Activated T-cell treated with anti-CD3 and anti-CD28 coated beads for 24 hours (primary cell): ENCODE measurements at places on chromosomes 1 and 21.

- DNase-seq: no peak
Measured at GRCh38 chr1:223209992-223210787, 67.1 kb upstream of the TLR5 start.

- no peak for DNase-seq
Measured at GRCh38 chr1:209187589-209187988, 395.9 kb upstream of the CAMK1G start.

- DNase-seq: no peak
Measured at GRCh38 chr1:11482701-11483479, 3.9 kb downstream of the DISP3 start.

GRCh38 chr1:154786804-154787570 lies 83.1 kb downstream of the KCNN3 start:
- no peak for DNase-seq

- no peak for DNase-seq
Measured at GRCh38 chr1:61504852-61505390, 220.0 kb downstream of the TM2D1 start.

DNA sequence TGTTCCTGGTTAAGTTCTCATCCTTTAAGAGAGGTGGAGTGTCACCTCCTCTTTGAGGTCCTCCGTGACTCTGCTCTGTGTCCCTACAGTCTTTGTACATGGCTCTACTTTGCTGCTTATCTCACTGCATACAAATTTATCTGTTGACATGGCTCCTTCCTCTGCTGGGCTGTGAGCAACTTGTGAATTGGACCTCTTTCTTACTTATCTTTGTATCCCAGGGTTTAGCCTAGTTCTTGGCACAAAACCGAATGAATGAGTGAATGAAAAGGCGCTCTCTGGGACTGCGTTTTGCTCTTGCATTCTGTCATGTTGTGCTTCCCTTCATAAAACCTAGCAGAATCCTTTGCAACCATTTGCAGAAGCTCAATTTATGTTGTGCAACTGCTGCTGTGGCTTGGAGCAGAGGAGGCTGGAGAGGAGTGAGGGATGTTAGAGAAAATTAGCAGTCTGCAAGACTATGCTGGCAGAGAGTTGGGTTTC lies 12.4 kb downstream of the SLC26A9 start:
- no peak for DNase-seq

DNA sequence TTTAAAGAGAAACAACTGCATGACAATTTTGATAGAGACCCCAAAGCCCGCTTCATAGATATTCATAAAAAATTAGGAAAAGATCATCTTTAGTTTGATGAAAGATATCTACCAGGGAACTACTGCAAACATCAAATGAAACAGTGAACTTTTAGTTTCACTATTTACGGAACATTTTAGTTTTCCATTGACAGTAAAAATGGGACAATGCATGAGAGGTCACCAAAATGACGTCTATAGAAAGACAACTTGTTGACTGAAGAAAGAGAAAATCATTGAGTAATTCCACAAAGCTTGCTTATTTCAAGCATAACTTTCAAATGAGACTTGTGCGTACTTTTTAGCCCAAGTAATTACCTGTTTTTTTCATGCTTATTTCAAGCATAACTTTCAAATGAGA lies 411.4 kb downstream of the HLX start:
- DNase-seq: no peak

DNA sequence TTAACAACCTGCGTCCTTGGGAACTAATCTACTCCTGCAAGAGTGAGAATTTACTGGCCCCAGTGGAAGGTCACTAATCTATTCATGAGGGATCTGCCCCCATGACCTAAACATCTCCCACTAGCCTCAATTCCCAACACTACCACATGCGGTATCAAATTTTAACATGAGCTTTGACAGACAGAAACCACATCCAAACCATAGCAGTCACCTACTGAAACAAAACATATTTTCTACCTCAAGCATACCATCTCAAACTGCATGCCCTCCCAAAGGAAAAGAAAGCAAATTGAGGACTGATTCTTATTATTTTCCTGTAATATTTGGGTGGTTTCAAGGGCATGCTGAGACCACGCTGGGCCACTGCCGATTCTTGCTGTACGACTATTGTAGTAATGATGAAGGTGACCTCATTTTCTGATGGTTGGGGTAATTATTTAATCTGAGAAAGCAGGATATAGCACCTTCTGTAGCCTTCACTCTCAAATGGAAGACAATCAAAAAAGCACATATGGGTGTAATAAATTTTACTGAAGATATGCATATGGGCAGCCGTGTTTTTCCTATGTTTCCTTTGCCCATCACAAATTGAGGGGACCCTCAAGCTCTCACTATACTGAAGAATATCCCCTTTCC lies 13.2 kb upstream of the GBP5 start:
- no peak for DNase-seq

DNA sequence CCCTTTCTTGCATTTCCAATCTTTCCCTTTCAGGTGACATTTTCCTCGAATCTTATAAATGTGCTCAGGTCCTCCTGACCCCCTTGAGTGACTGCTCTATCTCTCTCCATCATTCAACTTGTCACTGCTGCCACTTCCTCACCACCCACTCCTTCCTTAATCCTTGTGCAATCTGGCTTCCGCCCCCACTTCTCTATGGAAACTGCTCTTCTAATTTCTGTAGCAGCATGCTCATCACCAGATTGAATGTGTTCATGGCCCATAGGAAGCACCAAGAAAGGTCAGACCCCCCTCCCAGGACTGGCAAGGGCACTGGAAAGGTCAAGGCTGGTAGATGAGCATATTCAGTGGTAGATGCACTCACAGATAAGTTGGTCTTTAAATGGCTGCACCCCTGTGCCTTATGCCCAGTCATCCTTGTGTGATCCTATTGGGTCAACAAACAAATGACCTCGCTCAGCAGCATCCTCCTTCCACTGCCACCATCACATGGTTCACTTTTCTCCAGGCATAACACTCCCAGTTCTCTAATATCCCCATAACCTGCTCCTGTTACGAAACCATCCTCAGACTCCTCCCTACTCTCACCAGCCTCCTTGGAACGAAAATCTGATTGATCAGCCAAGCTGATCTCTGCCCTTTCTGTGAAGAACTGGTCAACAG lies 288.5 kb upstream of the POU3F1 start:
- DNase-seq: no peak

GRCh38 chr1:223479718-223480425 lies 86.7 kb downstream of the CCDC185 start:
- DNase-seq: no peak

- DNase-seq: no peak
Measured at GRCh38 chr1:12614402-12615158, 3.4 kb downstream of the DHRS3 start.

GRCh38 chr1:55413286-55413685 lies 198.1 kb upstream of the USP24 start:
- DNase-seq: no peak

GRCh38 chr1:244497805-244498204 lies 36.7 kb downstream of the CATSPERE start:
- no peak for DNase-seq

- DNase-seq: peak; percentile 14
Measured at GRCh38 chr1:52659356-52659755, 26.4 kb downstream of the SHISAL2A start.

DNA sequence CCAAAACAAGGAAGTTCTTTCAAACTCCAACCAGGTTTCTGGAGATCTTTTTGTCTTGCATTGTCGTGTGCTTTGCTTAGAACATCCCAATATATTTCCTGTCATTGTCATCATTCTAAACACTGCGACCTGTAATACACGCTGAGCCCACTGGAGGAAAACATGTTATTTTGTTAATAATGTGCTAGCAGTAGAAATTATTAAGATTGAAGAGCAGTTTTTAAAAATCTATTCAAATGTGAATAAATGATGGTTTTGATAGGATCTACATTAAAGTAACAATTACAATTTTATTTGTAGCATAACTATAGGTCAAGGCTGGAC lies 268.5 kb downstream of the PTPRC start:
- DNase-seq: no peak

DNA sequence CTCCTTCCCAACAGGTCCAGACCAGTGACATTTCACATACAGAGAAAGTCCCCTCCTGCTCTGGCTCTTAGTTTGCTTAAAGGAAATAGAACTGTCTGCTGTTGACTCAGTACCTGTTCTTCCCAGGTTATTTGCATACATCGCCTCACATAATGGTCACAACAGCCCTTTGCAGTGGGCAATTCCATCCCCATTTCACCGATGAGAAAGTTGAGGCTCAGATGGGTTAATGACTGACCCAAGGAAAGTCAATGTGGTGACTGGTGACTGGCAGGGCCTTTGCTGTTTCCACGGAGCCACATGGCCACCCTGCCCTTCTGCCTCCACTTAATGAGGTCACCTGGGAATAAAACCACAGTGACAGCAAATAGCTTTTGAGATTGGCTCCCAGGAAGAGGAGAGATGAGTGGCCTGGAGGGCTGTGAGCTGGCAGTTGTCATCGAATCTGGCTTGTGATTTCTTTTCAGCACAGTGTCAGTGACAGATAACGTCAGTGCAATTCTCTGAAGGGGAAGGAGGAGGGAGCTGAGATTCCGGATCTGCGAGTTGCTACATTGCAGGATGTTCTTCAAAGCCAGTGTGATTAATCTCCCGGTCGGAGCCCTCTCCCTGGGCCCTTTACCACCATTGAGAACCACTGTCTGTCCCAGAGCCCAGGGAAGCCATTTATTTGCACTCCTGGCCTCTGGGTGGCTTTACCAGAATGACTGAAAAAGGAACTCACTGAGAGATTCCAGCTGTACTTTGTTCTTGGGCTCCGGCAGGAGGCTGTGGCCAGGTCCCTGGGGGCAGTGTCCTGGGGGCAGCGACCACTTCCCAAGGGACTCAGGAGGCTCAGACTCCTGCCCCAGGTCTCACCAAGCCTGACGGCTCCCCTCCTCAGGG lies 117.2 kb downstream of the CNIH3 start:
- no peak for DNase-seq

DNA sequence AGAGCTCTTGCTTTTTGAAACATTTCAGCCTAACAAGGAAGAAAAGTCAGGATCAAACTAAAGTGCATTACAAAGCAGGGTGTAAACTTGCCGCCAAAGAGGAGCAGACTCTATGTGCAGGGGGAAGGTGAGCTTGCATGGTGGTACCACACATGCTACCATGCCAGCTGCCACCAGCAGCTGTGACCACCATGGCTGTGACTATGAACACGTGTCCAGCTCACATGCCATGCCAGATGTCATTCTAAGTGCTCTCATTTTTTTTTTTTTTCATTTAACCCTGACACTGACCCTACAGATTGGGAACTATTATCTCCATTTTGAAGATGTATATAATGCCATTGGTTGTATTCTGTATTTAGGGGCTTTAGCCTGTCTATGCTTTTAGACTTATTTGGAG lies 79.0 kb downstream of the PCP4 start:
- DNase-seq: no peak

DNA sequence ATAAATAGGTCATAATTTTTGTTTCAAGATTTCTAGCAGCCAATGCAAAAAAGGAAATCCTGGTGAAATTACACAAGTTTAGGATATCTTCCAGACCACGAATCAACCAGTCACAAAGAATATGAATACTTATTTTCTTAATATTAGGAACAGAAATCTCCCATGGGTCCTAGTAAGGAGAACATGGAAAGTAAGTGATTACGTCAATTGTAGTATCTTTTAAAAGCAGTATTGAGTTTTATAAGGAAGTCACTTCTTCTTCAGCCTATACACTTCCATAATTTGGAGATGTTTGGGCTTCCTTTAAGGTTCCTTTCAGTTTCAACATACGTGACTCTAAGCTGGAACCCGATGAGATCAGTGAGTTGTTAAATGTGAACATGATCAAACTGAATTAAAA lies 534.5 kb downstream of the USP25 start:
- DNase-seq: no peak

- DNase-seq: no peak
Measured at GRCh38 chr1:16242556-16243214, 5.7 kb upstream of the CPLANE2 start.

GRCh38 chr1:114103992-114104391 lies 49.7 kb downstream of the SYT6 start:
- no peak for DNase-seq

DNA sequence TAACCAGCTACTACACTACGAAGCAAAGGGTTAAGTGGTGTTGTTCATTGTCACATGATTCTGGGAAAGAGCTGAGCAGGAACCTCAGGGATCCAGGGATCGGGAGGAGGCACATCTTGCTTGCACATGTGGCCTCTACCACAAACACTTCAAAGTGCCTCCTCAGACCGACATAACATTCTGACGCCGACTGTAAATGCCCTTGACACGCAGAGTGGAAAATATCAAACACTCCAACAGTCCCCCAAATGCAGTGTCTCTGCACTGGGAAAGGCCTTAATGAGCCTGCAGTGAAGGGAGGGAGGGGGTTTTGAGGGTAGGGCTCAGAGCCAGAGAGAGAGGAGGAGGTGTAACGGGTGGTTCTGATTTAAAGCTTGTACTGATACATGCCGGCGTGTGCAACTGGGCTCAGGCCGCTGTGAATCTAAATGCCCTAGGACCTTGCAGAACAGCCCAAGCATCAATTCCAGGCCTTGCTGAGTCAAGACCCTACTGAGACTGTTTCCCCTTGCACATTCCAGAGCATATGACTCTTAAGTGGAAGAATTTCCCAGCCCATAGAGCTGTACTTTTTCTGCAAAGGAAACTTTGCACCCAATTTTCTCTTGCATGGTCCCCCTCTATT lies 163.7 kb downstream of the NTMT2 start:
- DNase-seq: no peak

GRCh38 chr1:223780949-223781348 lies 64.8 kb downstream of the TP53BP2 start:
- no peak for DNase-seq

DNA sequence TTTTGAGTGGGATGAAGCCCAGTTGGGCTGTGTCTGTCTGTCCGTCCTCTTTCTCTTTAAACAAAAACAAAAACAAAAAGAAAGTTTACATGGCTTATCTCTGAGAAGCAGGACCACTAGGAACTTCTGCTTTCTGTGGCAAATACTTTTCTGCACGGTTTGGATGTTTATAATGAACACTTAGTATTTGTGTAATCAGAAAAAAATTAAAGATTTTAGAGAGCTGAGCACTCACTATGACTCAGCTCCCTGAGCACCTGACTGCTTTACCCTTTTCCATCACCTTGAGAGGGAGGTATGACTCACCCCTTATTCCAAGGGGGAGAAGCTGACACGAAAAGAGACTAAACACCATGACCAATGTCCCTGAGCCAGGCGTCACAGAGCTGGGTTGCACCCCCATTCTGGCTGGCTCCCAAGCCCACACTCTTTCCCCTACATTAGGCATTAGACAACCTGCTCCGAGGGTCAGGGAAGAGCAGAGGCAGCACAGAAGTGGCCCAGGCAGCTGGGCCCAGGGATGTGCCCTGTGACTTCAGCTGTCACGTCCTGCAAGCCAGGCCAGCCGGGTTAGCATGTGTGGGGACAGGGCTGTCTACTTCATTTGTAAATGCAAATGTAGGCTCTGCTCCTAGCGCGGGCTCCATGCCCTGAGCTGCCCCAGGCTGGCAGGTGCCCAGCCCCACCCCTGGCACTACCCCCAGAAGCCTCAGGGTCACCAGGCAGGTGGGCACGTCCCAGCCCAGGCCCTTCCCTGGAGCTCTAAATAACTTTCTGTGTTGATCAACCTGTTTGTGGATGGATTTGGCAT lies 30.4 kb downstream of the RAP1GAP start:
- DNase-seq: no peak
